ENCODE measurements at places on chromosomes 1 and 21.

- no peak for DNase-seq
Observed at GRCh38 chr1:63825111-63825510, 51.3 kb downstream of the ROR1 start.

DNA sequence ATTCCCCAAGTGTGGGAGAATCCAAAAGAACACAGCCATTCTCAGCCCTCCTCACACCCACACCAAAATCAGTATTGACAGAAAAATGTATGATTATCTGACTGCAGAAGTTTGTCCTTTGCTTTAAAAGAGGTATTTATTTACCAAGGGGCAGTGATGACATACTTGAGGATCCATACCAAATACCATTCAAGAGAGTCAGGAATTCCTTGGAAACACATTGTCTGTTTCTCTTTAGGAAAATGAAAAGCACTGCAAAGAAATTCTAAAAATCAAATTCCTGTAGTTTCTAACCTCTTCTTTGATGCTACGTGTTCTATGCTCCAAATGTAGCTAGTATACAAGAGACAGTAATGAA is 509.6 kb upstream of the CXADR start:
- no peak for DNase-seq

DNA sequence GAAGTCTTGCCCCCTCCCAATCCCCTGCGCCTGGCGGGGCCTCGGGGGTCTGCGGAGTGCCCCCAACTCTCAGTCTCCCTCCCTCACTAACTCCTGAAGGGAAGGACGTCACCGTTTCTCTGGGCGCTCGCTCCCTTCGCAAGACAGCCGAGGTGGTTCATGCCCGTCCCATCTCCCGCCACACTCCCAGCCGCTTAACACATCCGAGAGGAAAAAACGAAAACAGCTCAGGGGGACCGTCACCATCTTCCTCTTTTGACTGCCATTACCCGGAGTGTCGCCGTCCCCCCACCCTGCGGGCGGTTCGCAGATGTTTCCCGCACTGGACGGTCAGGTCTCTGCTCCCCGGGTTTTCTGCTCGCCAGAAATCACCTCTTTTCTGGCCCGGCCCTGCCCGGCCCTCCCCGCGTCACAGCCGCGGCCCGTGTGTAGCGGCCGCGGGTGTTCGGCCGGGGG is 532 bp downstream of the ERO1B start:
- DNase-seq, result no peak

DNA sequence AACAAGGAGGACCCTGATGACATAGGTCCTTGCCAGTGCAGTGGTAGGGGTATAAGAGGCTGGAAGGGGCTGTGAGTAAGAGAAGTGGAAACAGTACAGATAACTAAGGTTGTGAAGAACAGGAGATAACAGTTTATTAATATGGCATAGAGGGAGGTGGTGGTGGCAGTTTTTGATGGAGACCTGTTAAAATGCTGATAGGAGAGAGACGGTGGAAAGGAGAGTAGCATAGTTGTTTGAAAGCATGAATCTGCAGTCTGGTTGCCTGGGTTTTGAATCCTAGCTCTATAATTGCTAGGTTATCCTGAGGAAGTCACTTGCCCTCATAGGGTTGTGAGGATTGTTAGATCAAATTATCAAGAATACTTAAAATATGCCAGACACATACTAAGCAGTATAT is 19.4 kb downstream of the LRRC41 start:
- no peak for DNase-seq

GRCh38 chr1:202638019-202638700 is 72.1 kb downstream of the SYT2 start:
- DNase-seq, result no peak
